ENCODE measurements at places on chromosomes 5 and 9.

DNA sequence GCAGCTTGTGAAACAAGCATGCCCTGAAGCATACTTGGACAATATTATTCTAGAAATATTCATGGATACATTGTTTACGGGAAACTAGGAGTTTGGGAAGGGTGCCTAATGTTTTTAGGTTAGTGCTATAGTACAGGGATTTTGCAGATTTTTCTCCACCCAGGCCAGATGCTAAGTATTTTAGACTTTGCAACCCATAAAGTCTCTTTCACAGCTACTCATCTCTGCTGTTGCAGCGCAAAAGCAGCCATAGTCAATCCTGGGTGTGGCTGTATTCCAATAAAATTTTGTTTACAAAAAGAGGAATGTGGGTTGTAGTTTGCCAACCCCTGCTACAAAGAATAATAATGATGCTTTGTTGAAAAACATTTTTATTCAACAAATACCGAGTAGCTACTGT lies 106.2 kb downstream of the CEMIP2 start:
- peaks cover 4% of the 10 kb centered on the region for H3K36me3 ChIP-seq
- no peaks in the 10 kb centered on the region for H3K4me1 ChIP-seq

- no peak for DNase-seq
- no peak overlapping the region for H3K27ac ChIP-seq
Measured at GRCh38 chr5:26883375-26883774, 155.0 kb downstream of the CDH9 start.

DNA sequence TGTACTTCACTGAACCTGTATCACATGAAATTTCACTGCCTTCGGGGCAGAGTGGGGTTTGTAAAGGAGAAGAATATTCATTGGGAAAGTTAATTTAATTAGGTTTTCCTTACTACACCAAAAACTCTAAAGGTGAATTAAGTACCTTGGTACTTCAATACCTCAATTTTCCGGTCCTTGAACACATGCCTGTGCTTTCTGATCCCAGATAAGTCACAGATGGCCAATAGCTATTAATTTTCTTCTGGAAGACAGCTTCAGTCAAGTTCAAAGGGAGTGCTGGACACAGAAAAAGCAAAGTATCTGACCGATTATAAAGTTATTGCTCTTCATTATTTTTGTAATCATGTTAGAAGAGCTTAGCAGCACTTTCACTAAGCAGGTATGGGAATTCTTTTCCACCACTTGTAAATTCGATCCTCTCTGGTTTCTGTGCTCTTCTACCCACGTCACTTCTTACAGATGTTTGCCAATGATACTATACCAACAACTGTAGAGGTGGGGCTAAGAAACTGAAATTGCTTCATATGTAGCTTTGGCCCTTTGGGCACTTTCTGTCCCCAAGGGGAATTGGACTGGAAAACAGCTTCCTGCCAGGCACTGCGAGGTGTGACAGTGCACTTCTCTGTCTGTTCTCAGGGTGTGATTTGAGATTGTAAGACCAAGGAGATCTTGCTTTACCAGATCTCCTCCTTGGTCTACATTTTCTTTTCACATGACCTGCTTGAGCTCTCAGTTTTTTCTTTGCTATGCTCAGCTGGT lies 164.0 kb downstream of the CCDC192 start:
- H3K27me3 ChIP-seq: no peaks in the 10 kb centered on the region
- peaks cover 3% of the 10 kb centered on the region for H3K4me1 ChIP-seq
- DNase-seq: no peak
- H3K27ac ChIP-seq: no peak overlapping the region

GRCh38 chr5:6496207-6496584 lies 47.5 kb downstream of the UBE2QL1 start:
- DNase-seq: no peak
- H3K27ac ChIP-seq: no peak overlapping the region
- no peaks in the 10 kb centered on the region for H3K36me3 ChIP-seq
- H3K27me3 ChIP-seq: peaks cover 10% of the 10 kb centered on the region

DNA sequence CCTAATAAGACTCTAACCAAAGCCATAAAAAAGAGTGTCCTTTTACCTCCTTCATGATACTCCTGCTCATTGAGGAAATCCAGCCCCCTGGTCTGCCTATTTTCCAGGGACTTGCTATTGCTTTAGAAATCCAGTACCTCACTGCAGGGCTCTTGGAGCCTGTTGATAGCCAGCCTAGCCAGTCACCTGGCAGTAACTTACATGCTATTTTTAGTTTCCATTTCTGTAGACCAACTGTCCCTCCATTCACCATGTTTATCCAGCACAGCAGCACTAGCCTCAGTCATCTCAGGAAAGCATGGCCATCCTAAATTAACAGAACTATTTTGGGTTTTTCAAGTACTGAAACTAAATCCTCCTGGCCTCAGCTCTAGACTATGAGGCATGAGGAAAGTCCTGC lies 91.5 kb upstream of the PHF24 start:
- no peak overlapping the region for H3K4me3 ChIP-seq
- no peaks in the 10 kb centered on the region for H3K4me1 ChIP-seq
- H3K27me3 ChIP-seq: peaks cover 10% of the 10 kb centered on the region
- peaks cover 5% of the 10 kb centered on the region for H3K36me3 ChIP-seq
- DNase-seq: no peak

DNA sequence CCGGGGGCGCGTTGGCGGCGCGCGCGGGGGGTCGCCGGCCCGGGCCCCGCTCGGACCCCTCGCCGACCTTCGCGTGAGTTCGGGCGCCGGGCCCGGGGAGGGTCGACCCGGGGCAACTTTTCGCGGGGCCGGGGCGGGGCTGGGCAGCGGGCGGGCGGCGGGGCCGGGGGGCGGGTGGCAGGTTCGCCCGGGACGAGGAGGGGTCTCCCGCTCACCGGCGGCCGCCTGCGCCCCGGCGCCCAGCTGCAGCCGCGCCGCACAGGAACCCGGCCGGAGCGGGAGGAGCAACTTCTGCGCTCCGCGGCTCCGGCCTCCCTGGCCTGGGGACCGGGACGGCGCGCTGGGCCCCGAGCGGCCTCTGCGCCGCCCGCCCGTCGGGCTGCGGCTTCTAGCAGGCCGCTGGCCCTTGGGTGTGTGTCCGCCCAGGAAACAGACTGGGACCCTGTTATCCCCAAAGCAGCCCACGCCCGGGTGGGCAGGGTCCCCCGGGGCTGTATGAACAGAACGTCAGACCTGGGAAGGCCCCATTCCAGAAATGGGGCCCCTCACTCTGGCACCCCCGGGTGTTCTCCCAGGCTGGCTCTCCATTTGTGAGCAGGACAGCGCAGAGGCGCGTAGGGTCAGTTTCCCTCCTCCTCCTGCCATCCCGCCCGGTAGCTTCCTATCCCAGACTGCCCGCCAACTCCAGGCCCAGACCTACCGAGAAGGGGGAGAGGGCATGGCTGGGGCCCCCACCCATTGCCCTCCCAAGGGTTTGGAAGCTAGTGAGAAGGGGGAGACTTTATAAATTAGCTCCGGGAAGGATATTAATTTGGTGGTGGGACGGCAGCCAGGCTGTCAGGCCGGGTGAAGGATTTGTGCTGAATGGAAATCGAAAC lies 708 bp downstream of the RXRA start:
- H3K27me3 ChIP-seq: no peaks in the 10 kb centered on the region
- H3K4me3 ChIP-seq: peak overlapping the region; percentile 64
- no peaks in the 10 kb centered on the region for H3K36me3 ChIP-seq
- no peak for DNase-seq
- H3K27ac ChIP-seq: no peak overlapping the region
- peaks cover 10% of the 10 kb centered on the region for H3K4me1 ChIP-seq

GRCh38 chr5:130541617-130542221 lies 623.3 kb downstream of the HINT1 start:
- H3K4me3 ChIP-seq: no peak overlapping the region
- no peaks in the 10 kb centered on the region for H3K4me1 ChIP-seq
- no peak overlapping the region for H3K27ac ChIP-seq
- peaks cover 1% of the 10 kb centered on the region for H3K36me3 ChIP-seq
- no peaks in the 10 kb centered on the region for H3K27me3 ChIP-seq
- no peak for DNase-seq

DNA sequence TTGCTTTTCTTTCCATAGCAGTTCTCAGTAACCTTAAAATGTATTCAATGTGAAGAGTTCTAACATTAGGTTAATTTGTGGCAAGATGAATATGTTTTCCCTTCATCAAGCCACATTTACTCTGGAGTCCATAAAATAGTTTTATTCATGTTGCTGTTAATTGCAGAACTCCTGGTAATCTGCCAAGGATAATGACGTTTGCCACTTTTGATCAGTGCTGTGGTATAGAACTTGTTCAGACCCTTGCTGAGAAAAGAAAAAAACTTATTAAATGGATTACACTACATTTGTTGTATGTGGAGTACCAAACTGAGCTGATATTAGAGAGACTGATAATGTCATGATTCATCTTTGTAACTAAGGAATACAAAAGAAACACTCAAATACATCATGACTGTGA lies 212.4 kb upstream of the DMAC1 start:
- no peak for DNase-seq
- H3K36me3 ChIP-seq: no peaks in the 10 kb centered on the region
- peaks cover 3% of the 10 kb centered on the region for H3K27me3 ChIP-seq
- no peaks in the 10 kb centered on the region for H3K4me1 ChIP-seq
- H3K27ac ChIP-seq: no peak overlapping the region
- no peak overlapping the region for H3K4me3 ChIP-seq

DNA sequence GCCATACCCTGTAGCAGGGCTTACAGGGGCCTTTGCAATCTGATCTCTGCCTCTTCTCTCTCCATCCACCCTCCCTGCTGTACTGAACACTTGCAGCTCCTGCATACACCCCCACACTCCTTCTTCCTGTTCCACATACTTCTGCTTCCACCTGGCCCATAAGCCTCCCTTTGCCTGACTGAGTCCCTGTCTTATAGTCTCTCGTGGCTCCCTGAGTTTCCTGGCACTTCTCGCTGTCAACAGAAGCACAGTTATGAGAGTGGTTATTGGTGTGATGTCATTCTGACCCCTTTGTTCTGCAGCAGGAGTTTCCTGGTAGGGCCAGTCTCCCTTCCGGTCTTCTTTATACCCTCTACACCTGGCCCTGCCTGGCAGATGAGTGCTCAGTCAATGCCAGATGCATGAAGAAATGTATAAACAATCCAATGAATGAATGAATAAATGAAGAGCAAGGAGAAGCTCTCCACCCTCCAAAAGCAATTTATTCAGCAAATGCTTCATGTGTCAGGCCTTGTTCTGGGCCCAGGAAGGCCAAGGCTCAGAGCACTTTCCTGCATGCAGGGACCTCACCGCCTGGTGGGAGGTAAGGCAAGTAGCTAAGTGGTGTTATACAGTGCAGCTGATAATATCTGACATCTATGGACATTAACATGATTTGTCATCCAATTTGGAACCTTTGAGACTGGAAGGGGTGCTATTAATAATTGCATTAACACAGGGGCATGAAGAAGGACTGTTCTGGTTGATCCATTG lies 20.5 kb upstream of the CSF1R start:
- peaks cover 7% of the 10 kb centered on the region for H3K4me1 ChIP-seq
- no peak overlapping the region for H3K27ac ChIP-seq
- no peaks in the 10 kb centered on the region for H3K36me3 ChIP-seq
- peaks cover 2% of the 10 kb centered on the region for H3K27me3 ChIP-seq

DNA sequence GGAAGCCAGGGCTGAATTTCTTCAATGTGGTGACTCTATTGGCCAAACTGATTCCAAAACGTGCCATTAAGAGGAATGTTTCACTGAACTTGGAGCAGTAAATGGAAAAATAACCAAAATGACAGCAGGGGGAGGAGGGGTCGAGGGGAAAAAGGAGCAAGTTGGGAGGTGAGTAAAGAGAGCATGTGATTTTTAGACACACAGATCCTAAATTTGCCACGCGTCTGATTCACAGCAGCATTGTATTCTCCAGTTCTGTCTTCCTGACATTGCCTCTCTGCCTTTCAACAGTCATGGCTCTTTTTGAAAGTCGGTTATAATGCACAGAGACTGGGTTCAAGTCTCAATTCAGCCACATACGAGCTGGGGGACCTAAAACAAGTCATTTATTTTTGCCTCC lies 22.0 kb upstream of the ADRB2 start:
- no peak overlapping the region for H3K27ac ChIP-seq
- H3K36me3 ChIP-seq: no peaks in the 10 kb centered on the region

- H3K4me1 ChIP-seq: peaks cover 20% of the 10 kb centered on the region
- H3K27ac ChIP-seq: peak overlapping the region; percentile 53
- H3K27me3 ChIP-seq: no peaks in the 10 kb centered on the region
- H3K36me3 ChIP-seq: peaks cover 28% of the 10 kb centered on the region
- H3K4me3 ChIP-seq: no peak overlapping the region
- DNase-seq: no peak
Measured at GRCh38 chr5:97010606-97011005, 74.7 kb downstream of the LNPEP start.

DNA sequence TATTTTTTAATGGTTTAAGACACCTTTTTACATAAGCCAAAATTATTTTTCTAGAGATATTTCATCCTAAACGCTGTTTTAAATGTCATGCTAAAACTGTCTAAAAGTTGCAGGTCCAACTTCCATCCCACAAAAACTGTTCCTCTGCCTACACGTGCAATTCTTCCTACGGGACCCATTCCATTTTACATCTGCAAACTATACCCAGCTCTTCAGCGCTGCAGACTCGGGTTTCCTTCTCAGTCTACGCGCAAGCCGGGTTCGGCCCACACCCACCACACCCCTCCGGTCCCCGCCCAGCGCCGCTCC lies 8.7 kb downstream of the RANBP6 start:
- peaks cover 16% of the 10 kb centered on the region for H3K4me1 ChIP-seq
- peak overlapping the region; percentile 87 for H3K27ac ChIP-seq
- no peaks in the 10 kb centered on the region for H3K27me3 ChIP-seq
- peaks cover 8% of the 10 kb centered on the region for H3K36me3 ChIP-seq

Measured in memory B cell (primary cell).